ENCODE measurements at places on chromosomes 3 and 15.

GRCh38 chr3:49133226-49133951 is 539 bp upstream of the LAMB2 start:
- peak; percentile 81 for DNase-seq

DNA sequence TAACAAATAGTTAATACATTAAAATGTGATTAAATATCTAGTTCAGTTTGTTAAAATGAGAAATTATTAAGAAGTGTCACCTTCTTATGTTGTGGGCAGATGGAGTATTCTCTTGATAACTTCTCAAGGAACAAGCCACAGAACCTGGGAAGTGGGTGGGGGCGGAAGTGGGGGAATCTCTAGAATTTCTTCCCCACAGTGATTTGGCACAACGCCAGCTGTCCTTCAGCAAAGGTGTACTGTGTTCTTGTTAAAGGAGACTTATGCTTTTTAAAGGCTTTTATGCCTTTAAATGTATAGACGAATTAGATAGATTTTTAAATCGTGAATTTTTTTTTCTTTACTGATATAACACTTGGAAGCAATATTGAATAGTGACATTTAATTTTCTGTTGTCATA is 42.4 kb downstream of the SEC22A start:
- DNase-seq = no peak

DNA sequence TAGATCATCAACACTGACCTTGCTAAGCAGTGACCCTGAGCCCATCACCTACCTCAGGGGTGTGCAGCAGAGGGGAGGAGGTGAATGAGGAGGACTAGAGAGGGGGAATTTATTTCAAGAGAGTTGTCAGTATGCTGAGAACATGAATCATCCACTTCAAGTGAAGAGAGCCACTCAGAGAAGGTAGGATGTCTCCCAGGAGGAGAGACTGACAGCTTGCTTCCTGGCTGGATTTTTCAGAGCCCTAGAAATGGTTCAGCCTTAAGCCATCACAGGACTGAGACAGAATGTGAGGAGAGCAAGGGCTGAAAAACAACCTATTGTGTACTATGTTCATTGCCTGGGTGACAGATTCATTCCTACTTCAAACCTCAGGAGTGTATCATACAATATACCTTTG is 34.8 kb downstream of the CCNL1 start:
- DNase-seq = no peak

- DNase-seq = no peak
Measured at GRCh38 chr3:133361435-133361834, 38.4 kb upstream of the BFSP2 start.

GRCh38 chr3:148420242-148420641 is 277.5 kb upstream of the AGTR1 start:
- no peak for DNase-seq

DNA sequence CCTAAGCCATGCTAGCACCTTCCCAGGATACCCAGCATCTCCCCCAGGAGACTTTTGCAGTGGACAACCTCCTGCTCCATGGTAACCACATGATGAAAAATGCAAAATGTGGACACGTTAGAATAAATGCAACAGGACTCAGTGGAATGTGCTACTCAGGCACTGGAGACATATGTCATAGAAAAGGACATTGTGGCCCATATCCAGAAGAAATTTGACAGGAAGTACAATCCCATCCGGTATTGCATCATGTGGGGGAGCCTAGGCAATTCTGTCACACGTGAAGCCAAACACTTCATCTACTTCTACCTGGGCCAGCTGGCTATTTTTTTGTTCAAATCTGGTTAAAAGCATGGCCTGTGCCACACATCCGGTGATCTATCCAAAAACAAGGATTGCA is 227.2 kb upstream of the GPR149 start:
- DNase-seq = no peak

DNA sequence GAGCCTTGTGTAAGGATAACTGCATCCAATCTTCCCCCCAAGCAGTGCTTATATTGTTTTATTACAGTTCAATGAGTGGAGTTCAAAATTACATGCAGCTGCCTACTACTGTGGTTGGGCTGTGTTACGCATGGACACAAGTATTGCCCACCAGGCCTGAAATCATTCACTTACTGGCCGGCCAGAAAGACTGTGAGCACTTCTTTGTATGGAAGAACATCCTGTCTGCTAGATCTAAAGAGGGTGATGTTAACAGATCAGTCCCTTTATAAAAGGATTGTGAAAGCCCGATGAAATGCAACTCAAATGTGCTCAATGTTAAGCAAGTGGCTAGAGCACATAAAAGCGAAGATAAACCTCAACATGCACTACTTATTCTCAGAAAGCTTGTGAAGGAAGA is 132.5 kb downstream of the FOXP1 start:
- no peak for DNase-seq
